ENCODE measurements at places on chromosomes 7 and 10.

- no peak for DNase-seq
These were observed 11.1 kb downstream of the RBP4 start for GRCh38 chr10:93589648-93590562.

GRCh38 chr7:157395206-157395605 is 58.4 kb downstream of the DNAJB6 start:
- no peak for DNase-seq

DNA sequence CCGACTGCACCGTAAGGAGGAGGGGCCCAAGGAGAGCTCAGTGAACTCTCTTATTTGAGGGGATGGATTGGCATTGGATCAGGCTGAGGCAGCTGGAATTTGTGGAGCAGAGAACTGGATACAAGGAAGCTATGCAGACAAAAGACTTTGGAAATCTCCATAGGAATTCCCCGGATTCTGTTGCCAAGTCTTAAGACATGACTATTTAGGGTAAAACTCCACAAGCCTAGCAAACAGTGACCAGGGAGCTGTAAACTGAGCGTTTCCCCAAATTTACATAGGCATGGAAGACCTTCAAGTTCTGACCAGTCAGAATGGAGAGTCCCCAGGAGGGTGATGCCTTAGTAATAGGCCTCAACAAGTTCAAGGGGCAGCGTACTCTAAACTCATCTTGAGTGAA is 82.5 kb upstream of the PCBD1 start:
- no peak for DNase-seq

DNA sequence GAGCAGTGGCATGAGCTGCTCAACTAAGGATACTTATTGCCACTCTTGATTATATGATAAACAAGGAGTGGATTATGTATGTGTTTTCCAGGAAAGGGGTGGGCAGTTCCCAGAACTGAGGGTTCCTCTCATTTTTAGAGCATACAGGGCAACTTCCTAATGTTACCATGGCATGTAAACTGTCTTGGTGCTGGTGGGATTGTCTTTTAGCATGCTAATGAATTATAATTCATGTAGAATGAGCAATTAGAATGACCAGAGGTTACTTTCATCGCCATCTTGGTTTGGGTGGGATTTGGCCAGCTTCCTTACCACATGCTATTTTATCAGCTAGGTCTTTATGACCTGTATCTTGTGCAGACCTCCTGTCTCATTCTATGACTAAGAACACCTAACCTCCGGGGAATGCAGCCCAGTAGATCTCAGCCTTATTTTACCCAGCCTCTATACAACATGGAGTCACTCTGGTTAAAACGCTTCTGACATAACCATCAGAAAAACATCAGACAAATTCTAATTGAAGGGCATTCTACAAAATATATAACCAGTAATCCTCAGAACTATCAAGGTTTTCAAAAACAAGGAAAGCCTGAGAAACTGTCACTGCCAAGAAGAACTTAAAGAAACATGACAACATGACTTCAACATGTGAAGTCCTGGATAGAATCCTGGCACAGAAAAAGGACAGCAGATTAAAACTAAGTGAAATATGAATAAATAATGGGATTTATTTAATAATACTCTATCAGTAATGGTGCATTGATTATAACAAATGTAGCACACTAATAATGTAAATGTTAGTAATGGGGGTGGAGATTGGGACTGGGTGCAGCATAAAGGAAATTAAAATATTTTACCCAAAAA is 365.0 kb downstream of the SEMA3D start:
- DNase-seq = no peak

GRCh38 chr7:117673839-117674238 is 194.0 kb downstream of the CFTR start:
- DNase-seq = no peak

DNA sequence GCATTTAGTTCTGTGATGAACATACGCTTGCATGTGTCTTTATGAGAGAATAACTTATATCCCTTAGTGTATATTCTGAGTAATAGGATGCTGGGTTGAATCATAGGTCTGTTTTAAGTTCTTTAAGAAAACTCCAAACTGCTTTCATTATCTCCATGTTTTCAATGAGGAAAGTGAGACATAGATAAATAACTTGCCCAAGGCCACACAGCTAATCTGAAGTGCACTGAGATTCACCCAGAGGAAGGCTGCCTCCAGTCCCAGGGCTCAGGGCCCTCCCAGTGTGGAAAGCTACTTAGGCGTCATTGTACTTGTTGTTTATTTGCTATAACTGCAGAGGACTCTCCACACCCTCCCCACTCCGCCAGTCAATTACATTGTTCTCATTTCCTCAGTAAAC is 126.7 kb downstream of the INHBA start:
- DNase-seq = no peak

GRCh38 chr10:11080564-11080984 is 62.9 kb downstream of the CELF2 start:
- DNase-seq = no peak

DNA sequence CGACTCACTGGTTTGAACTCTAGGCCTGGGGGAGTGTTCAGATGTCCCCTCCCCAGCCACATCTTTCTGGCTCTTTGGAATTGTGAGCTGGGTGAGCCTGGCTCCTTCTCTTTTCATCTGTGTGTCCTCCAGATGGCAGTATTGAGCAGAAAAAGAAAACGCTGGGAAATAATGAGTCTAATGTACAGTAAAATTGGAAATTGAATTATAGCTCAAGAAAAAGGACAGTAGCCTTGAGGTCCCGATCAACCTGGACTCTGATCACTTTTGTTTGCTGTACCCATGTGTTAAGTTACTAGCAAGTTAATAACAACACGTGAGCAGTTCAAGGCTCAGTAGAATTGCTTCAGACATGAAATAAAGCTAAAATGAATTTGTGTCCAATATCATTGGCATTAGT is 77.9 kb downstream of the SNX10 start:
- DNase-seq = peak; percentile 50

DNA sequence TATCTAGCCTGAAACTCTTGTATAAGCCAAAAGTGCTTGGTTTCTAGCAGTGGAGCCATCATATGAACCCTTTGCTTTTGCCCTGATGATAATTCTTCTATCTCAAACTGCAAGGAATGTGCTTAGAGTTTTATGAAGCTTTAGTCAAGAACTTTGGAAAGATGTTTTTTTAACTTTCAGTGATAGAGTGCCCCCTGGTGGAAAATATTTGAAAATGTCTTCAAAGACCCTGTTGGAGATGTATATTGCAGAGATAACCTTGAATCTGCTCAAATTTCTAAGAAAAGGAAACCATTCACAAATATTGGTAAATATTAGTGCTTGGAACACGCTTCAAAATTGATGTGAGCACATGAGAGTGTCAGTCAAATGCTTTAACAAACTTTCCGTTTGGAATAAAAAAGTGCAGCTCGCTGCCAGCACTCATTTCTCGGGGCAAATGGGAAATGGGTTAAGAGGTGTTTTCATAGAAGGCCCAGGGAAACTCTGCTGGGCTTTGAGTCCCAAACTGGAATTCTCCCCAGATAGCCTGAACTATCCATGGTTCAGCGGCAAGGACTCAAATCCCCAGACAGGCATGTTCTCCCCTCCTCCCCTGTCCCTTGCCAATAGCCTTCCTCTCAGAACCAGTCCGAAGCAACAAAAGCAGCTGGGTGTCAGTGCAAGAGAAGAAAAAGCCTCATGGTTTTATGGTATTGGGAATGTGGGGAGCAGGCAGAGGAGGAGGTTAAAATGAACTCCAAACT is 129.3 kb downstream of the MYOF start:
- peak; percentile 33 for DNase-seq

DNA sequence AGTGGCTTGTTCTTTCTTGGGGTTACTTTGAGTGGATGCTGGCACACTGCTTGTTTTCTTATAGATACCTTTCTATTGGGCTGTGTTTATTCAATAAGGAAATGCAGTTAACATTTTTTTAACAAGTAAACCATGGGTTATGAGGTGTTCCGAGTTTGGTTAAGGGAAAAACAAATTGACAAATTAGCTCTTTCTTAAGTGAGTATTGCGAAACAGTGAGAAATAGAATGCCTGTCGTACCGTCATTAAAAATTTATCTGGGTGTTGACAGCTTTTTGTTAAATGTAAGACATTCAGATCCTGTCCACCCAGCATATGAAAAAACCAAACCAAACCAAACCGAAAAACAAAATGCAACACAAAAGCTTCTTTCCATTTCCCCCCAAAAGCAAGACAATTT is 6.2 kb downstream of the CUX1 start:
- DNase-seq = no peak

- no peak for DNase-seq
These were observed 390.1 kb downstream of the GATA3 start for GRCh38 chr10:8444630-8445029.

DNA sequence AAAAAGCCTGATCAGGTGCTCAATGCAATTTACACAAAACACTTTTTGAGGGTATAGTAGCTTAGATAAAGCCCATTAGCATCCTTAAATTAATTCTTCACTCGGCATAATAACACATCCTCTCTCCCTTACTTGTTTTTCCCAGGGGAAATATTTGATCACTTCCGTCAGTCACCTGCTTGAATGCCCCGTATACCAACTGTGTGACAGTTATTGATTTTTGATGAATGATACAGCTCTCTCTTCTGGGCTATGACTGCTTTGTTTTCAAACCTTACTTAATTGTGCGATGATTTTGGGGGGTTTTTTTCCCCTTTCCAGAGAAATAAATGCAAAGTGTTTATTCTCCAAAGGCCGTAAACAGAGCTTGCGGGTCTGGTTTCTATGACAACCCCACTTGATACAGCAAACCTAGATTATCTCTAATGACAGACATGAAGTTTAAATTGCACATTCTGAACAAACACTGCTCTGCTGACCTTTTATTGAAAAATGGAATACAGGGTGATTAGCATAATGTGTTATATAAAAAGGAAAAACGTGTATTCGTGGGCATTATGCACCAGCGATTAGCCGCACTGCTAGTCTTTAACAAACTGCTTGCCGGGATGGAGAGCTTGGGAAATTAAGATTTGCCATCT is 78.4 kb upstream of the NANOS1 start:
- no peak for DNase-seq

DNA sequence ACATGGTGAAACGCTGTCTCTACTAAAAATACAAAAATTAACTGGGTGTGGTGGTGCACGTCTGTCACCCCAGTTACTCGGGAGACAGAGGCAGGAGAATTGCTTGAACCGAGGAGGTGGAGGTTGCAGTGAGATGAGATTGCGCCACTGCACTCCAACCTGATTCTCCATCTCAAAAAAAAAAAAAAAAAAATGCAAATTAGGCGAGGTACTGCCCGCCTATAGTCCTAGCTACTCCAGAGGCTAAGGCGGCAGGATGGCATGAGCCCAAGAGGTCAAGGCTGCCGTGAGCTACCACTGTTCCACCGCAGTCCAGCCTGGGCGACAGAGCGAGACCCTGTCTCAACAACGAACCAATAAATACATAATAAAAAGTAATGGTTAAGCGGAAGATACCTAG is 1.1 kb upstream of the EIF4H start:
- no peak for DNase-seq

- no peak for DNase-seq
These were observed 73.9 kb downstream of the KIAA1549 start for GRCh38 chr7:138907201-138907847.

- peak; percentile 44 for DNase-seq
These were observed 14.7 kb downstream of the CDNF start for GRCh38 chr10:14822879-14823755.

GRCh38 chr10:71952745-71953144 is 11.4 kb upstream of the CHST3 start:
- DNase-seq = no peak

DNA sequence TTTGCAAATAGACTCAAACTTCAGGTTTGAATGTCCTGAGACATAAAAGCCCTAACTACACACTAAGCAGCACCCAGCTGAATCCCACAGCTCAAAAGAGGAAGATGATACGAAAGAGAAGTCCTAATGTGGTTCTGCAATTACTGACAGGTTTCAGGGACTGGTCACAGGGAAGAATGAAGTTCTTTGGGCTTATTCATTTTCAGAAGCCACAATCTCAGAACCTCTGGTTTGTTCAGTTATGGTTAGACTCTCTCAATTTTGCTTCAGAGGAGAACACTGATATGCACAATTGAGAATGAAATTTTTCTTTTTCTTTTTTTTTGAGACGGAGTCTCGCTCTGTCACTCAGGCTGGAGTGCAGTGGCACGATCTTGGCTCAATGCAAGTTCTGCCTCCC is 94.6 kb upstream of the FAM180A start:
- DNase-seq = no peak

DNA sequence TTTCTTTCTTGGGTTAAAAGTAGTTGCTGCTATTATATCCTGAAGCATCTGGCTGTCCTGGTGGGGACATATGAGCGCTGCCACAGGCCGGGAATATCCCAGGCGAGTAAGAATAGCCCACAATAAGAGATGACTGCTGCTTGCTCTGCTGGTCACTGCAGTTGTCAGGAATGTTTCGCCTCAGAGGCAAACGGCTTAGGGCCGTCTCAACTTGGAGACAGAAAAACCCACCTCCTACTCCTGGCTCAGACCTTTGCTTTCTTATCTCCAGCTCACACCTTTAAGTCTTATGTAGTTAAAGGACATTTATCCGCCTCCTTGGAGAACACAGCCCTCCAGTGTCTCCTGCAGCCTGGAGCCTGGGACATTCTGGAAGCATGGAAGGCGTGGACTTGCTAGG is at the start of gene GJD4:
Gene GJD4 (plus strand): TSS at position 151 of the 400 bp plus-strand sequence. CDS start 227 bp downstream, at position 378.
- no peak for DNase-seq

- no peak for DNase-seq
These were observed 115.6 kb upstream of the RNF32 start for GRCh38 chr7:156524818-156525597.

GRCh38 chr10:127935071-127935561 is 28.2 kb downstream of the PTPRE start:
- DNase-seq = no peak

GRCh38 chr10:76420725-76421124 is 989.3 kb downstream of the LRMDA start:
- no peak for DNase-seq

GRCh38 chr10:121597504-121598262 is 561 bp downstream of the FGFR2 start:
- DNase-seq = no peak

DNA sequence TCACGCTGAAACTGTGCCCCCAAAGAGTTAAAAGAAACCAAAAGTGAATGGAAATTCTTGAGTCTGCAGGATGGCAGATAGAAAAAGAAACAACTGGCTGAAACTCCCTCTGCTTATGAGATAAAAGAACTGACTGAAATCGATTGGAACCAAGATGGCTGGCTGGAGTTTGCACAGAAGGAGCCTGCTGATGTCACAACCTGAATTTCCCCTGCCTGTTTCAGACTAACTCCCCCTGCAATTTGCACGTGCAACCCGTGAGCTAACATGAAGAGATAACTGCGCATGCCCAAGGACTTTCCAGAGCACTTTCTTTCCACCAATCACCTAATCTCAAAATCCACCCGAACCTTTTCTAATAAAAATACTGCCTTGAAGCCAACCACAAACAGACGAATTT is 435.5 kb downstream of the CALN1 start:
- DNase-seq = no peak

Data from naive B cell (primary cell).